Cardiac atrium fibroblast (primary cell): ENCODE measurements at places on chromosomes 7 and 10. TPM values are rescaled to one million over a fixed set of nuclear protein-coding genes. Genes with fewer than 3 reads are reported as not detected.

Gene OR2A12
- not detected in 2 replicates for total RNA-seq

Gene SMKR1
- not detected in 2 replicates for total RNA-seq

Gene GARIN1A
- under 0.01 and 0.72 TPM in 2 replicates for total RNA-seq

Gene PON1
- not detected in 2 replicates for total RNA-seq

Gene ADGRA1
- total RNA-seq = not detected in 2 replicates

Gene TMEM236
- total RNA-seq = under 0.01 TPM in 1 of 2 replicates, not detected in the other

Gene SPDYE8
- total RNA-seq = not detected in 2 replicates

Gene PARP12
- total RNA-seq = 9.2 and 11.5 TPM in 2 replicates

Gene CALML5
- not detected in 2 replicates for total RNA-seq

Gene CAMK1D
- 1.6 and 2.9 TPM in 2 replicates for total RNA-seq

Gene CARD11
- 0.49 TPM in 1 of 2 replicates, not detected in the other for total RNA-seq

Gene OR6V1
- total RNA-seq = not detected in 2 replicates

Gene TAF3
- 0.54 and 1.9 TPM in 2 replicates for total RNA-seq
